Uterine smooth muscle cell (primary cell): ENCODE measurements at places on chromosomes 5 and 9. TPM values are rescaled to one million over a fixed set of nuclear protein-coding genes. Genes with fewer than 3 reads are reported as not detected.

Gene GPR21
- 1.4 and 1.5 TPM in 2 replicates for total RNA-seq

Gene ENDOG
- 20.9 and 48.4 TPM in 2 replicates for total RNA-seq

Gene SLC46A2
- not detected in 2 replicates for total RNA-seq

Gene TAS2R1
- total RNA-seq = not detected in 2 replicates

Gene GMCL2
- total RNA-seq = not detected in 2 replicates
